ENCODE measurements at places on chromosomes 2 and 18.

DNA sequence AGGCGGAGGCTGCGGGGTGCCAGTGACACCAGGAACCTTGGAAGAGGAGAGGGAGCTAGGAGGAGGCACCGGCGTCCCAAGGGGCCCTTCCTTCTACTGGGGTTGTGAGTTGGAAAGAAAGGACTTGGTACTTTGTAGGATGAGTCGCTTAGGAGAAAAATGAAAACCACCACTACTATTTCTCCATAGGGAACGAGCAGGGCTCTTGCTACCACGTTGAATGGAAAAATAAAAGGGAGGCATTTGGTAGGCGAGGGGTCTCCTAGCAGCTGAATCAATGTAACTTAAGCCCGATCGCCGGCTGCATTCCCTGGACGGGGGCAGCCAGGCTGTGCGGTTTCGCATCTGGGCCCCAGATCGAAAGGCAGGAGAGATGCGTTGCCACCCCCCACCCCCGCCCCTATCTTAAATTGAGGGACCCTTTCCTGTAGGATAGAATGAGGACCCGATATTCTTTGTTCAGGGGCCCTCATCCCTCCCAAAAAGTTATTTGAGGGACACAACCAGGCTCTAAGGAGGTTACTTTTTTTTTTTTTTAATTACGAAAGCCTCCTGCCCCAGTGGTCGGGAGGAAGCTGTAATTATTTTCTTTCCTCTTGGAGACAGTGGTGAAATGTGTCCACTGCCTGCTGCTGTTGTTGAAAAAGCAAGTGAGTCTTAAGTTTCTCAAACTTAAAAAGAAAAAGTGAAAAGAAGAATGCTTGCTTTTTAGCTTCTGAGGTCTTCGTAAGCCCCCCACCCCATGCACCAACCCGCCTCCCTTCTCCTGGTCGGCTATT is 1.3 kb downstream of the IGFBP2 start:
- no peak for DNase-seq

DNA sequence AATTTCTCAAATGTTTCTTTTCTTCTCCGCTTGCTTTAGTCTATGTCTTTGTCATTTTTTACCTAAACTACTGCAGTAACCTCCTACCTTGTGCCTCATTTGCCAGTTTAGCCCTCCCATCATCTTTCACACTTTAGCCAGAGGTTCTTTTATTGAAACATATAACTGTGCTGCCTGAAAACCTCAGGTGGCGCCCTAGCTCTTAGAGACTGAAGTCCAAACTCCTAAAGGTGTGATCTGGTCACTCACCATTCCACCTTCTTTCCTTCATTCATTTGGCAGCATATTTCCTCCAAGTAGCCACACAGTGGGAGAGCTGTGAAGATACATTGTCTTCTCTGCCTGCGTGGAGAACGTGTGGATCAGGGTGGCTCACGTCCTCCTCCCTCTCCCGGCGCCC is 98.2 kb upstream of the MAPRE2 start:
- no peak for DNase-seq

GRCh38 chr2:54636415-54637139 is 86.9 kb upstream of the EML6 start:
- no peak for DNase-seq

GRCh38 chr2:232787806-232788205 is 11.4 kb upstream of the KCNJ13 start:
- no peak for DNase-seq

- DNase-seq = no peak
Observed at GRCh38 chr2:148122788-148123187, 101.9 kb downstream of the MBD5 start.

DNA sequence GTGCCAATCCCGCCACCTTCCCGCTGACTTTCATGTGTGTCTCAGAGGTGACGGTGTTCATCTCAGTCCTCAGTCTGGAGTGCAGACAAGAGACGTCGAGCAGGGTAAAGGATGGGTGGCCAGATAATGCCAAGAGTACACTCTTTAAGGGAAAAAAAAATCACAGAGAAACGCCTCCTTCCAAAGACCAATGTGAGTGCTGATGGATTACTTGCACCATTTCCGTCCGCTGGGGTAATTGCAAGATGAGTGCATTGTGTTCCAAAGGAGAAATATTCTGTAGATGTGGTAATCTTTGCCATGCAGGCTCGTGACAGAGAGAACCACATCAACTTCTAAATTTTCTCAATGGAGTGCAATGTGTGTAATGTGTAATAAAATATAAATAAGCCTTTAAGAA is 81.0 kb downstream of the KLHL29 start:
- DNase-seq = no peak

DNA sequence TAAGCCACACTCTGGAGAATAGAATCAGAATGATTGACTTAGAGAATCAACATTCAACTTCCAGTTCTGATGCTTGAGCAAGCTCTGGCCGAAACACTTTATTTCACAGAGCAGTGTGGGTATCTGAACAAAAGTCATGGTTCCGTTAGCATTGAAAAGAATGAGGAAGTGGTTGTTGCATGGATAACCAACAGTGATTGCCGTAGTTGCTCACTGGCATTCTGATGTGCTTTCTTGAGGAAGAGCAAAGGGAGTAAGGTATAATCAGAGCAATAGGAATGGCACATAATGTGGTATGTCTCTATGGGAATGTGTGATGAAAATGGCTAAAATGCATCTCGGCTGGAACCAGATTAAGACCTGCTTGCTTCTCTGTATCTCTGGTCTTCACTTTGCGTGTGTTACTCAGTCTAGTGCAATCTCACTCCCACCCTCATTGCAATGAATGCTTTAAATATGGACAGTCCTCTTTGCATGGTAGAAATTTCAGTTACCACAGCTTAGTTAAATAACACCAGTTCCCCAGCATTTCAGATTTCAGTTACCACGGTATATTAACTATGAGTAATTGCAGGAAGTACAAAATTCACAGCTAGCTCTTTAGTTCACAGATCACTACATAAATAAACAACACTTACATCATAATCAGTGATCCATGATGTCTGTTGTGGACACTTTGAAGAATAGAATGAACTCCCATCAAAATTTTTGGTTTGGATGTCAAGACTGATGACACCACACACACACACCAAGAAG is 7.8 kb upstream of the RAB12 start:
- no peak for DNase-seq

DNA sequence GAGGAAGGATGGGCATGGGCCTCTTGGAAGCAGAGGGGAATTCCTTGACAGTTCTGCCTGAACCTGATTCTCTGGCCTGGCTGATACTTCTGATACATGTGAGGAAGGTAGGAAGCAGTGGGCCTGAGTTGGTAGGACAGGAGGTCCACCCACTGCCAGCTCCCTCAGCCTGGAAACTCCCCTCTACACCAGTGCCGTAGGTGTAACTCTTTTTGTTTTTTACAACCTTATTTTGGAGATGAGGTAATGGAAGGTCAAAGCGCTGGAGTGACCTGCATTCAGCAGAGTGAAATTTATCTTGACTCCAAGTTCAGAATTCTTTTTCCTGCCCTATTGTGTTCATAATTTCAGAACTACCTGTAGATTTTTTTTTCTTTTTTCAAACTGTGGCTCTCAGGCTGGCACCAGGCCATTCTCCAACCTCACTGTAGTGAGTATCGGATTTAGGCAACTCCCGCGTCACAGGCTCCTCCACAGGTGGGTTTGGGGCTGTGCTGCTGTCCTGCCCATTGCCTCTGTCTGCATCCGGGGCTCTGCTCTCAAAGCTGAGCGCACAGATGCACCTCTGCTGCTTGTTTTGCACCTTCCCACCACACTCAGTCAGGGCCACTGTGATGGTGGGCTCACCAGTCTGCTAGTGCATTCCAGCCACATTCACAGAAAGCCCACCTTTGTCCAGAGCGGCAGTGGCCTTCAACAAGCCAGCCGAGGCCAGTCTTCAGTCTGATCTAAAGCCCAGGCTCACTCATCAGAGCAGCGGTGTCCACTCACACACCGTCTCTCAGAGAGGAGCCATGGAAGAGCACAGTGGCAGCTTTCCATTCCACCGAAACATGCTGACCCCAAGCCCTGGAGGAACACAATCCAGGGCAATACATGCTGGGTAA is 87.2 kb downstream of the UXS1 start:
- no peak for DNase-seq

GRCh38 chr2:76501641-76502040 is 790.9 kb upstream of the GCFC2 start:
- no peak for DNase-seq

DNA sequence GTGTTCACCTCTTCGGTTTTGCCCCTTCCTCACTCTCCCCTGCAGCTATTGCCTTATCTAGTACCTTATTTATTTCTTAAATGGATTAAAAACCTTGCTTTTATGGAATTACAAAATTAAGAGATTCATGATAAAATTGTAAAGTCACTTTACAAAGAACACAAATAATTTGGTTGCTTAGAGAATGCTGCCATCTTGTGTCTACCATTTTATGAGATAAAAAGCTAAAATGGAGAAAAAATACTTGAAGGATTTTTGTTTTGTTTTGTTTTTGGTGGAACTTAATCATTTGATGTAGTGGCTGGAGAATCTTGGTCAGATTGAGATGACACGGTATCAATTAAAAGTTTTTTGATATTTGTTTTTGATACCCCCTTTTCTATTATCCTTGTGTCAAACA is 69.6 kb downstream of the R3HDM1 start:
- DNase-seq = no peak

GRCh38 chr18:63539904-63540510 is 2.2 kb upstream of the SERPINB12 start:
- DNase-seq = no peak

DNA sequence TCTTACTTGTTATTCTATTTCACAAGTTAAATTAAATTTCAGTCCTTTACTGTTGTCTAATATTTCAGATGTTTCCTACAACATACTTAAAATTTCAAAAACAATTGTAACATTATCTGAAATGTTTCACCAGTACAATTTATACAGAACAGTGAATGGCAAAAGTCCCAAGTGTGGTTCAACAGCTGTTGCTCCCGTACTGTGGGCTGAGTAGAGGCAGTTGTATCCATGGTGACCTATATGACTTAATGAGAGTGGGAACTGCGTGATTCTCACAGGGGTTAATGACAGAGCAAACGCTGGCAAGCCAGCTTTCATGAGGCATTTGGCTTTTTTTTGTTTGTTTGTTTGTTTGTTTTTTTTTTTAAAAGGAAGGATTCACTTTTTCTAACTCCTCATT is 5.3 kb upstream of the PLCL1 start:
- DNase-seq = no peak

GRCh38 chr2:138030459-138030858 is 66.2 kb downstream of the HNMT start:
- no peak for DNase-seq

DNA sequence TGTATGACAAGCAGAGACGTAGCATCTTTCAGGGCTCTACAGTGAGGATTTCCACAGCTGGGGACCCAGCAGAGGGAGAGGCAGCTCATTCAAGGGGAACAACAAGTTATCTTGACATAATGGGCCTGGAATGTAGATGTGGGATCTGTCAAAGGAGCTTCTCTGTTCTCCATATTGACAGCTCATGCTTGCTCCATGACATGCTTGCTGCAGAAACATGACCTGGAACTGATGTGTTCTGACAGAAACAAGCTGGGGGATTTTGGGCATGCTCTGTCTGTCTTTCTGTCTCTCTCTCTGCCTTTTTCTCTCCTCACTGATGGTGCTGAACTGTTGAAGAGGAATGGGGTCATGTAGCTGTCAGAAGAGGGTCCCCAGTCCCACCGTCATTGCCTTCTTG is 79.6 kb downstream of the MMADHC start:
- DNase-seq = no peak

GRCh38 chr2:114714313-114714712 is 271.9 kb downstream of the DPP10 start:
- no peak for DNase-seq

- DNase-seq = peak; percentile 44
Observed at GRCh38 chr2:9984217-9984739, 32.8 kb downstream of the GRHL1 start.

DNA sequence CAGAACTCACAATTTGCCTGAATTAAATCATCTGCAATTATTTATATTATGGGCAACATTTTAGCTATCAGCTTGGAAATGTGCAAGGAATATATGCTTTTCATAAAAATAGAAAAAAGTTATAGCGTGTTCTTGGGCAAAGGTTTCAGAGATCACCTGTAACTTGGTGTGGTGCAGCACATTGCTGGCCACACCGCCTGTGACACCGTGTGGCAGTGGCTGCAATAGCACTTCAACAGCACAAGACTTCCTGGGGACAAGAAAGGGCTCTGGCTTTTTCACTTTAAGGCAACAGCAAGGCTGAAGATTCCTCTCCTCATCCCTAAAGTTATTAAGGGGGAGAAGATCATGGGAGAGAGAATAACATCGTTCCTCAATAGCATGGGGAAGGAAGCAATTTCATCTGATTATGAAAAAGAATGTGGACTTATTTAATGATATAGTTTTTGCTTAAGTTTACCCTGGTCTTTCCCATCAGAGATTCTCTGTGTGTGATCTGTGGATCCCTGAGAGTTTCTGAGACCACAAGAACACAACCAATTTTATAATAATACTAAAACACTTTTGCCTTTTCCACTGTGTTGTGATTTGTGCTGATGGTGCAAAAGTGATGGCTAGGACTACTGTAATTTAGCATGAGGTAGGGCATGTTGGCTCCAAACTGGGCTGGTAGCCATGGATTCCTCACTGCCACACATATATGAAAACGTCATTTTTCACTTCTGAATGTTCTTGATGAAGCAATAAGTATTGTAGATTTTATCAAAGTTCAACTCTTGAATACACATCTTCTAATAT is 15.0 kb upstream of the SERPINB3 start:
- DNase-seq = no peak

DNA sequence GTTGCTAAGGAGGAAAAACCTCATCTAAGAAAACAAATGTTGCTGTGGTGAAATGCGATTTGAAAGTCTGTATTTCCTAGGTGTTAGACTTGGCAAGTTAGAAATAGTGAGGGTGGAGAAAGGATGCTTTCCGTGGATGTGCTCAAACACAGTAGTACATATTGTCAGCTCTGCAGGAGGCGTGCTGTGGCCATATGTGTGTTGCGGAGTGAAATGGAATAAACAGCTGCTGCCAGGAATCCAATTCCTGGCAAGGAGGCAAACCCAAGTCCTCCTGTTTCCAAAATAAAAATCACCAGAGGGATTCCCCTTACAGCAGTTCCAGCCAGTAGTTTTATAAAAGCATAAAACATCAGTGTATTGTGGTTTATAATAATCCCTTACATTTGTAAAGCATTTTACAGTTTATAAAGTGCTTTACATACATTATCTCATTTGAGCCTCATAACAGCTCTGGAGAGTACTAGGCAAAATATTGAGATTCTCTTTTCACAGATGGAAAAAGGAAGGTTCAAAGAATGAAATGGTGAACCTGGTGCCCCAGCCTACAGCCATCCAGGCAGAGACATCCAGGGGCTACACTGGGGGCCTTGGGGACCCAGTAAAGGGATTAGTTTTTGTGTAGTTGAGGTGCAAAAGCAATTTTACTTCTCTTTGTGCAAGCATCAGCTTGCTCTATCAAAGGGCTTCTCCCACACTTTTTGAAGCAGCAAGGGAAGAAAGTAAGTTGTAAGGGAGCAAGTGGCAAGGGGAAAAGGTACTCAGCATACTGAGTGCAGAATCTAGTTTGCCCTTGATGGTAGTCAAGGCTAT is 206.0 kb downstream of the AGPS start:
- no peak for DNase-seq

Measured in H54 (cell line).